CD8-positive, alpha-beta memory T cell (primary cell): ENCODE measurements at places on chromosomes 12 and 14. TPM values are rescaled to one million over a fixed set of nuclear protein-coding genes. Genes with fewer than 3 reads are reported as not detected.

Gene RNF212B
- total RNA-seq = not detected

GRCh38 chr14:20306079-20306423 is 300 bp upstream of the TTC5 start:
- H3K27ac ChIP-seq = no peak overlapping the region
- peak overlapping the region; percentile 75 for H3K4me3 ChIP-seq
- H3K4me1 ChIP-seq = peaks cover 17% of the 10 kb centered on the region

Gene CDKL1
- 5.8 TPM for total RNA-seq

DNA sequence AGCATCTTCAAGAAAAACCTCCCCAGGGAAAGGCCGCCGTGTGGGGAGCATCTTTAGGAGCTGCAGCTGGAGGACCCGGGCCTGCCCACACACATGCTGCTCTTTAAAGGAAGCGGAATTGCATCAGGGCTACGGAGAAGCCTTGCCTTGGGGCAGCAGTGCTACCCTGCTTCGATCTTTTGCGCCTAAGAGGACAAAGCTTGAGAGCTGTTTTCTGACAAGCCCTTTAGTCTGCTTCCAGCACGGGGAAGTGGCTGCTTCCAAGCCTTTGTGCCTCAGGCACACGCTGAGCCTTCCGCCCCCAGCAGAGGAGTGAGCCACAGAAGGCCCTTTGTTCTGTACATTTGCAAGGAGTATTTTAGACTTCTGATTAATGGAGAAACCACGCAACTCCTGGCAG is 31.5 kb downstream of the COA8 start:
- H3K4me1 ChIP-seq = no peaks in the 10 kb centered on the region
- H3K27ac ChIP-seq = no peak overlapping the region
- no peaks in the 10 kb centered on the region for H3K27me3 ChIP-seq
- no peak for DNase-seq
- no peak overlapping the region for H3K4me3 ChIP-seq
- H3K36me3 ChIP-seq = no peaks in the 10 kb centered on the region

Gene STXBP6
- total RNA-seq = 0.28 TPM

Gene PUS1
- 101 TPM for total RNA-seq

DNA sequence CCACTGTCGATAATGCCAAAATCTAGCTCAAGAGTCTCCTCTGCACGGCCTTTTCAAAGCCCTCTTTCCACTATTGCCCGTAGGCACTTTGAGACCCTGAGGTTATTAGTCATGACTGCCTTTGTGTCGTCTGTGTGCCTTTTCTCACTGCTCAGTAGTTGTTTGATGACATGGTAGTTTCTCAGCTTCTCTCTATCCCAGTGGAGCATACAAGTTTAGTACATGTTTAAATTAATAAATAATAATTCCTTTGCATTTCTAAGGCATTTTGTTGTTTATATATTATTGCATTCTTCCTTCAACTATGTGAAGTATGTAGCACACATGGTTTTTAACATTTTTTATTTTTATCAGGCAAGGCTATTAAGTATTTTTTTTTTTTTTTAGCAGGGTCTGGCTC is 458.1 kb downstream of the PCNX1 start:
- no peak overlapping the region for H3K27ac ChIP-seq
- H3K4me3 ChIP-seq = no peak overlapping the region
- H3K4me1 ChIP-seq = no peaks in the 10 kb centered on the region
- no peaks in the 10 kb centered on the region for H3K36me3 ChIP-seq
- H3K27me3 ChIP-seq = no peaks in the 10 kb centered on the region

GRCh38 chr12:51910168-51910567 is 2.9 kb downstream of the ACVRL1 start:
- no peak overlapping the region for H3K27ac ChIP-seq
- DNase-seq = no peak
- no peaks in the 10 kb centered on the region for H3K4me1 ChIP-seq

Gene GPR135
- 0.73 TPM for total RNA-seq

GRCh38 chr12:58500399-58500798 is 419.9 kb downstream of the LRIG3 start:
- no peak for DNase-seq
- no peaks in the 10 kb centered on the region for H3K27me3 ChIP-seq
- H3K27ac ChIP-seq = no peak overlapping the region
- H3K4me3 ChIP-seq = no peak overlapping the region
- H3K4me1 ChIP-seq = no peaks in the 10 kb centered on the region

- H3K36me3 ChIP-seq = no peaks in the 10 kb centered on the region
- H3K27ac ChIP-seq = peak overlapping the region; percentile 29
- peak overlapping the region; percentile 49 for H3K4me3 ChIP-seq
- H3K4me1 ChIP-seq = peaks cover 88% of the 10 kb centered on the region
Measured at GRCh38 chr14:64723691-64724577, 19.7 kb downstream of the PLEKHG3 start.

DNA sequence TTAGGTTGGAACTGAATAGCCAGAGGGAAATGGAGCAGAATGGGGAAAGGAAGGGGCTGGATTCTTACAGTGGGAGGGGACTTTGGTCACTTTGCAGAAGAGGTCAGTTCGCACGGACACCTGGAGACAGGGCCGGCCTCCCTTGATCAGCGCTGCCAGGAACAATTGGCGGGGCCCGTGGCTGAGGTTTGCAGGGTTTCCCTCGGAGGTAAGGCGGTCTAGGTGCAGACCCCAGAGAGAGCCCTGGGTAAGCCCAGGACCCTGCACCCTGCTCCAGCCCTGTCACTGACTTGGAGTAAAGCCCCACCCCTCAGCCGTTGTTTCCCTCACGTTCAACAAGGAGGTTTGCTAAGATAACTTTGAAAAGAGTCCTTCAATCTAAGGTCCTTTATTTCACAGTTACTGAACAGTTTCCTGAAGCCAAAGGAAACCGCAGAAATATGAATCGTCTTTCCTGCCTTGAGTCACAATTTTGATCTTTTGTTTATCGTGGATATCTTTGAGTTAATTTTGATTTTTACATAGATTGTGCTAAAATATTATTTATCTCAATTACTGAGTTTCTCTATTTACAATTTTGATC is 231.4 kb upstream of the RTL1 start:
- no peaks in the 10 kb centered on the region for H3K27me3 ChIP-seq
- H3K36me3 ChIP-seq = no peaks in the 10 kb centered on the region
- no peak overlapping the region for H3K27ac ChIP-seq
- no peak overlapping the region for H3K4me3 ChIP-seq

Gene TMEM63C
- total RNA-seq = 0.68 TPM

Gene ADAM21
- total RNA-seq = 0.09 TPM

- H3K4me3 ChIP-seq = peak overlapping the region; percentile 85
- peak overlapping the region; percentile 11 for H3K27ac ChIP-seq
- H3K36me3 ChIP-seq = no peaks in the 10 kb centered on the region
- H3K4me1 ChIP-seq = peaks cover 21% of the 10 kb centered on the region
- peak; percentile 3 for DNase-seq
- H3K27me3 ChIP-seq = no peaks in the 10 kb centered on the region
Measured at GRCh38 chr12:32105986-32106516, 596 bp upstream of the BICD1 start.

- no peak overlapping the region for H3K4me3 ChIP-seq
- no peak for DNase-seq
- no peaks in the 10 kb centered on the region for H3K4me1 ChIP-seq
- no peaks in the 10 kb centered on the region for H3K36me3 ChIP-seq
Measured at GRCh38 chr12:124746649-124747425, 116.8 kb downstream of the SCARB1 start.

DNA sequence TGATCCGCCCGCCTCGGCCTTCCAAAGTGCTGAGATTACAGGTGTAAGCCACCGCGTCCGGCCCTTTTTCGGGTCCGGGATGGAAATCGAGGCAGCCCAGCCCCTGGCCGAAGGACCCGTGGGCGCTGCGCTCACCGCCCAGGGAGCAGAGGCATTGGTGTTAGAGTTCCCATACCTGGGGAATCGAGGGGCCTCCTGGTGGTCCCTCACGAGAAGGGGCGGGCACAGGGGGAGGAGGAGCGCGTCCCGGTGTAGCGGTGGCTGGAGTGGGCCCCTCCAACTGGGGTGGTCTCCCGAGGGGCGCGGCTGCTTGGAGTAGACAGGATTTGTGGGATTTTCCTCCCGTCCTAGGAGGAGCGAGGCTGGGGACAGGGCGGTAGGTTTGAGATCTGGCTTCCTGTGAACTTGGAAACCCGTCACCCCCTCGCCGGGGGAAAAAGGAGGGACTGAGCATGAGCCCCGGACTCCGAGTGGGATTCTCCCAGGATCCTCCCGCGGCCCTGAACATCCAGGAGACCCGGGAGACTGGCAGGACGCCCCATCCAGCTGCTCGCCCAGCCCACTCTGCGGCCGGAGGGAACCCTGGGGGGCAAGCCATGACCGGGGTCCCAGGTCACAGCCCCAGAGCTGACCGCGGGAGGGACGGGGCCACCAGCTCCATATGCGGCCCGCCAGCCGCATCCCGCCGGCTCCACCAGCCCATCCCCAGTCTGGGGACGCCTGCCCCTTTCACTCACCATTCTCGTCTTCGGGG is 70.9 kb downstream of the ASCL4 start:
- no peak overlapping the region for H3K27ac ChIP-seq
- H3K36me3 ChIP-seq = no peaks in the 10 kb centered on the region
- H3K4me3 ChIP-seq = no peak overlapping the region
- DNase-seq = no peak
- peaks cover 8% of the 10 kb centered on the region for H3K27me3 ChIP-seq
- H3K4me1 ChIP-seq = no peaks in the 10 kb centered on the region

GRCh38 chr14:50447461-50447860 is 50.8 kb upstream of the CDKL1 start:
- H3K27me3 ChIP-seq = no peaks in the 10 kb centered on the region
- no peak overlapping the region for H3K4me3 ChIP-seq
- H3K27ac ChIP-seq = no peak overlapping the region
- no peak for DNase-seq
